ENCODE measurements at places on chromosomes 3 and 15.
A peak's percentile ranks its signal among the peaks of the same experiment; 100 is the strongest.

DNA sequence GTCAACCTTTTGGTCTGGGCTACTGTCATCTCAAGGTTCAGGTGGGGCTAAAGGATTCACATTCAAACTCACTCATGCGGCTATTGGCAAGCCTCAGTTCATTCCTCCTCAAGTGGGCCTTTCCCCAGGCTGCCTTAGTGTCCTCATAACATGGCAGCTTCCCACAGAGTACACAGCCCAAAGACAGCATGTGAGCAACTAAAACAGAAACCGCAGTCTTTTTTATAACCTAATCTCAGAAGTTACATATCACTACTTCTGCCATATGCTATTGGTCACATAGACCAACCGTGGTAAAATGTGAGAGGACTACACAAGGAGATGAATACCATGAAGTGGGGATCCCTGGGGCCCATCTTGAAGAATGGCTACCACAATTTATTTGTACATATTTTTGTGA is 4.5 kb upstream of the CEP70 start:
- DNase-seq = no peak

DNA sequence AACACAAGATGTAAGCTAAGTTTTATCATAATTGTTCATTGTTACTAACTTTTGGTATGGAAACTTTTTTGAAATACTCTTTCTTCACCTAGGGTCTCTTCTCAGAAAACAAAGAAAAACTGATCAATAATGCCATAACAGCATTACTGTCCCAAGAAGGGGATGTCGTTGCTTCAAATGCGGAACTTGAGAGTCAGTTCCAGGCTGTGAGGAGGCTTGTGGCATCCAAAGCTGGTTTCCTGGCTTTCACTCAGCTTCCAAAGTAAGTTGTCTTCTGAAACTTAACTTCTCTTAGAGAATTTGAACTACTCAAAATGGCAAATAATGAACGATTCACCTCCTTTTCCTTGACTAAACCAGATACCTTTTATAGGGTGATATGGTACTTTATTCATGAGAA is 39.3 kb downstream of the DNAJC13 start:
- no peak for DNase-seq

GRCh38 chr3:135667061-135667460 is 298.5 kb upstream of the PPP2R3A start:
- no peak for DNase-seq

GRCh38 chr15:51186181-51186705 is 91.5 kb upstream of the TNFAIP8L3 start:
- DNase-seq = no peak

GRCh38 chr3:155595371-155595770 is 149.5 kb downstream of the PLCH1 start:
- no peak for DNase-seq

DNA sequence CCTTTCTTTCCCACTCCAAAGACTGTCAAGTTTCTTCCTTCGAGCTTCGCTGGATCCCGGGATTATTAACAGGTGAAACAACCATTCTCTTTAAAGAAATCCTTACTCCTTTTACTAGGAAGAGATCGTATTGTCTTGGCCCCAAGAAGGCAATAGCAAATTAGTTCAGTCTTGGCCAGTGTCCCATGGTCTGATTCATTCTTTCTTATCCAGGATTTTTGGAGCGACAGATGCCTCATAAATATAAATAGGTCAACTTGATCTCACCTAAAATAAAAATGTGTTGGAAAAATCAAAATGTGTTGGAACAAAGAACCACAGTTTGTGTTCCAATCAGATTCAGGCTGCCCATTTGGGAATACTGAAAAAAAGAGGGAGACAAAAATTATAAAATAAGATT is 140.1 kb upstream of the TMEM108 start:
- no peak for DNase-seq

- no peak for DNase-seq
Measured at GRCh38 chr3:45398178-45398577, 9.8 kb downstream of the LARS2 start.

DNA sequence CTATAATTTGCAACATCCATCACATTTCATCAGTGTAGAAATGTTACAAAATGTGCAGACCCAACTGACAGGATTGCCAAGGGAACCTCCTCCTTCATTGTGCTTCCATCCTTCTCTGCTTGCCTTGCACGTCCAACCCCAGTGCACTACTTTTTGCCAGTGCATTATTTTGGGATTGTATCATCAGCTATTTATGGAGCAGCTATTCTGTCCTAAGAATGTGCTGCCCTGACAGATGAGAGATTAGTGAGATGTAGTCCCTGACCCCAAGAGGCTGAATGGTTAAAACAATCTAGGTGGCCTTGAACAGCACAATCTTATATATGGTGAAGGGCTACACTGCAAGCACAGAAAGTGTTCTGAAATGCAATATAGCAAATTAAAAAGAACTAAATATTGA is 935.8 kb downstream of the IGSF11 start:
- no peak for DNase-seq

DNA sequence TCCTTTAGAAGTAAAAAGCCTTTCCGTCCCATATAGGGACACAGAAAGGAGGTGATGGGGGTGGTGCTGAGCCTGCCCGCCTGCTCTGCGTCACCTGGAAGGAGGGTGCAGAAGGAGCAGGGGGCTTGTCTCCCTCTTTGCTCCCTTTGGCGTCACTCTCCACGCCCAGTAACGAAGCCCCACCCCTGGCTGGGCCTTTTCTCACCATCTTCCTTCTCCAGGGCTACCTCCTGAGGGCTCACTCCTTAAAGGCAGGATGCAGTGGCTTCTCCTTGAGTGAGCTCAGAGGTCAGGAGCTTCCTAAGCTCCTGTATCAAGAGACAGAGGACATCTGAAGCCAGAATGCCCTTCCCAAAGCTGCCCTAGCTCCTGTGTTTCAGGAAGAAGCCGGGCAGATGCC is 31.5 kb downstream of the SLCO3A1 start:
- DNase-seq = no peak

DNA sequence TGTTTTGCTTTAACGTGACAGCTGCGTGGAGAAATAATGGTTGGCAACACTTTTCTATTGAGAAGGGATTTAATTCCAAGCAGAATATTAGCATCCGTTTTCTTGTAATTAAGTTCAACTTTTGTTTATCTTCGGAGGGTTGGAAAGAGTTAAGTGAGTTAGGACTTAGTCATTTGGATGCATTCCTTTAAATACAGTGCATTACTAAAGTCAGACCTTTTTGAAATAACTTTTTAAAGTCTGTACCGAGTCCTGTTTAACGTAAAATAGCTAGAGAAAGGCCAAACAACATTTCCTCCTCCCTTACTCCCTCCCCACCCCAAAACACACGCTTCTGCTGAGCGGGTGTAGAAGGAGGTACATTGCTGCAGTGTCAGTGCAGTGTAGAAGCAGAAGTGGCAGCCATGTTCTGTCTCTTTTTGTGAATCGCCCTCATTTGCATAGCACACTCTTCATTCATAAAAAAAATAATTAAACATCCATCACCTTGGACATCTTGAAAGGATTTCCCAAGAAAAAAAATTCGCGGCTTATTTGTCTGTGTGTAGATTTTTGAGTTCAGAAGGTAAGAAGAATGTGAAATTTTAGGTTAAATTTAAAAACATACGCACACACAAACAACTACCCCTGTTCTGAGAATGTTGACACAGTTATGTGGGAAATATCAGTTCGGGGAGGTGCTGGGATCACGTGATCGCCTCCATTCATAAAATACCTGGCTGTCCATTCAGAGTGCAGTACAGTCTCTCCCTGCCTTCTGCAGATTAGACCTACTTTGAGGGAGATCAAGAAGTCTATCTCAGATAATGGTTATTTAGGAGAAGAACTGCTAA is 1.6 kb downstream of the SPRED1 start:
- DNase-seq = no peak

GRCh38 chr3:71152039-71152891 is 431.3 kb downstream of the FOXP1 start:
- DNase-seq = no peak

DNA sequence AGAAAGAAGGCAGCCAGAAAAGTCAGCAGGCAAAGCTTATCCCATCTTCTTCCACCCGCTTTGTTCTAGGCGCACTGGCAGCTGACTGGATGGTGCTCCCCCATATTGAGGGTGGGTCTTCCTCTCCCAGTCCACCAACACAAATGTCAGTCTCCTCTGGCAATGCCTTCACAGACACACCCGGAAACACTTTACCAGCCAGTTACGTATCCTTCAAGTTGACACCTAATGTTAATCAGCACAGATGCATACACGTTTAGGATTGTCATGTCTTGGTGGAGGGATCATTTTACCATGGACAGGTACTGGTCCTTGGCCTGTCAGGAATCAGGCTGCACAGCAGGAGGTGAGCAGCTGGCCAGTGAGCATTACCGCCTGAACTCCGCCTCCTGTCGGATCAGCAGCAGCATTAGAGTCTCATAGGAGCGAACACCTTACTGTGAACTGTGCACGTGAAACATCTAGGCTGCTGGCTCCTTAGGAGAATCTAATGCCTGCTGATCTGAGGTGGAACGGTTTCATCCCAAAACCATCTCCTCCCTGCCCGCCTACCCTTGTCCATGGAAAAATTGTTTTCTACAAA is 59.1 kb upstream of the PYDC2 start:
- no peak for DNase-seq

GRCh38 chr3:94241986-94242385 is 179.1 kb downstream of the NSUN3 start:
- DNase-seq = no peak

GRCh38 chr15:83030021-83030420 is 18.6 kb upstream of the C15orf40 start:
- DNase-seq = no peak

- DNase-seq = no peak
Measured at GRCh38 chr3:196883361-196883760, 15.6 kb downstream of the SENP5 start.

DNA sequence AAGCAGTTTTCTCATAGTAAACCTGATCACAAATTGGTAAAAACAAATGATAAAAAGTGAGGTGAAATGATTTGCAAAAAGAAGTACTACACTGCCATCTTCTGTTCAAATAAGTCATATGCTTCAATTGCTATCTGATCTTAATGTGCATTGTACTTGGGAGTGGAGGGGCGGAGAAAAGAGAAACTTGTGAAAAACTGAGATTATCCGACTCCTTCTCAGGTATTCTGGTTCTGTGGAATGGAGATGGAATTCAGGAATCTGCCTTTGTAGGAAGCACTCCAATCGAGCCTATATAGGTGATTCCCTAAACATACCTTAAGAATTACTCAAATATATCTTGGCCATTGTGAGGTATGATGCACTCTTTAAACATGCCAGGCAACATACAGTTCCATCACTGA is 180.6 kb downstream of the CHL1 start:
- no peak for DNase-seq

GRCh38 chr15:101023501-101024072 is 104.4 kb downstream of the LRRK1 start:
- no peak for DNase-seq

DNA sequence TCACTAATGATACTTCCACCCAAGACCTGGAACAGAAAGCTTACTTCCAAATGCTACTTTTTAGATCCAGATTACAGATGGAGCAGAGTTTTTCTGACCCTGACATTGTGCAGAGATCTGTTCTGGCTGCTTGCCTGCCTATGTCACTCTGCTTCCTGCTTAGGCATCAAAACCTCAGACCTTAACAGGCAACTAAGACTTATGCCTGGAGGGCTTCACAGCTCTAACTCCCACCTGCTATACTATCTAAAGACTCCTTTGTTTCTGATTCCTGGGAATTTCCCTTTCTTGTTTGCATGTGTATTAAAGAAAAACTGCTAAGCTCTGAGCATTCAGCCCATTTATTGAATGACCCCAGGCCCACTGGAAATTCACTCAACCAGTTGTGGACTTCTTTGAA is 157.4 kb upstream of the NPHP3 start:
- DNase-seq = no peak

- DNase-seq = no peak
Measured at GRCh38 chr3:167491621-167492020, 17.8 kb upstream of the SERPINI2 start.

DNA sequence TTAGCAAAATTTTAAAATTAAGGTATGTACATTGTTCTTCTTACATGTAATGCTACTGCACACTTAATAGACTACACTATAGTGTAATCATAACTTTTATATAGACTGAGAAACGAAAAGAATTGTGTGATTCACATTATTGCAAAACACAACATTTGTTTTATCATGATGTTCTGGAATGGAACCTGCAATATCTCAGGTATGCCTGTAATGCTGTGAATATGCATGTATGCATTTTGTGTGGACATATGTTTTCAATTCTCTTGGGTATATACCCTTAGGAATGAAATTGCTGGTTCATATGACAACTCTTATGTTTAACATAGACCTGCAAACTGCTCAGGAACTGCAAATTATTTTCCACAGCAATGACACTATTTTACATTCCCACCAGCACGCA is 38.6 kb upstream of the TJP1 start:
- DNase-seq = no peak

DNA sequence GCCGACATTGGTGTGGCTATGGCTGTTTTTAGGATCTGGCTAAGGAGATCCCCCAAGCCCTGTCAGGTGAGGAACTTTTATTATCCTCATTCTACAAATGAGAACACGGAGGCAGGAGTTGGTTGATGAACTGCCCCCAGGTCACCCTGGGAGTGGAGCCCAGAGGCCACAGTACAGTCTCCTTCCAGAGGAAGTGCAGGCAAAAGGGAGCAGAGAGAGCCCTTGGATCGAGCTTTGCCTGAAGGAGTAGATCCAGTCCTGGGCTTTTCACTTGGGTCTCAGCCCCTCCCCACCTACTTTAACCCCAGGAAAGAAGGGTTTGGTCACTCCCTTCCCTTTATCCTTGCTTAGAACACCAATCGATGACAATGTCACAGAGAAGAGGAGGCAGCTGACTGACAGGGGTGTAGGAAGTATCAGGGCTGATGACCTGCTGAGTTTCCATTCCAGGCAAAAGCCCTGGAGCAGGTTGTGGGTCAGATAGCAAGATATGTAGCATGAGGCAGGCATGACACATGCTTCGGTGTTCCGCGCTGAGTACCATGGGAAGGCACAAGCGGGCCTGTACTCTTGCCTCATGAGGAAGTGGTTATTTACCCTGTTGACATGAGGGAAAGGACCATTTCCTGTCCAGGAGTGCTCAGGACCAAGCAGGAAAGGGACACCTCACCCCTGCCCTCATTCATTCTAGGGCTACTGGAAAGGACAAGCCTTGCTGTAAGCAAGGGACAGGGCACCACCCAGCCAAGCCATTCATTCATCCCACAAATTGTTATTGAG is 5.8 kb upstream of the PLA2G4D start:
- DNase-seq = no peak

- DNase-seq = peak; percentile 22
Measured at GRCh38 chr3:183427876-183428446, 458 bp downstream of the MCF2L2 start.
